ENCODE measurements at places on chromosomes 1 and 21.
A peak's percentile ranks its signal among the peaks of the same experiment; 100 is the strongest.

DNA sequence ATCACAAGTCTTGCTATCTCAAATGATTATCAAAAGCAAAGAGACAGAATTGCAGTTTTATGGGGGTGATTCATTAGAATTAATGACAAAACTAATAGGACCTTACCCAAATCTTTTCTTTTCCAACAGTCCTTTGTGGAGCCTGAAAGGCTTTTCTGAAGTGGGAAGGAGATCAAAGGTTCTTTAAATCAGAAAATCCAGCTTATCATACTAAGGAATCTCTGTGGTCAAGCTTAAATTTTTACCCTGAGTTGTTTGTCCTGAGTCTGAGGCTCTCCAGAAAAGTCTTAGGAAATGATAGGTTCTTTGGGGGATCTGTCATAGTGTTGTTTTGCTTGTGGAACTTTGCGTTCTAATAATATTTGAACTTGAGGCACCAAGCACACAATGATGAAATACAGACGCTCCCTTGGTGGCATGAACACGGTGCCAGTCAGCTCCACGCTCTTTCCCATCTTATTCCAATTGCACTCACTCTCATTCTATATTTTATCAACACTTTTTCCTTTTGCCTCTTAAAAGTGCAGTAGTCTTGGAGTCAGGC is 38.0 kb upstream of the COL24A1 start:
- DNase-seq: no peak

- DNase-seq: no peak
These were observed 55.8 kb downstream of the ELK4 start for GRCh38 chr1:205576011-205576410.

GRCh38 chr21:26739189-26739588 is 106.0 kb downstream of the ADAMTS1 start:
- no peak for DNase-seq

DNA sequence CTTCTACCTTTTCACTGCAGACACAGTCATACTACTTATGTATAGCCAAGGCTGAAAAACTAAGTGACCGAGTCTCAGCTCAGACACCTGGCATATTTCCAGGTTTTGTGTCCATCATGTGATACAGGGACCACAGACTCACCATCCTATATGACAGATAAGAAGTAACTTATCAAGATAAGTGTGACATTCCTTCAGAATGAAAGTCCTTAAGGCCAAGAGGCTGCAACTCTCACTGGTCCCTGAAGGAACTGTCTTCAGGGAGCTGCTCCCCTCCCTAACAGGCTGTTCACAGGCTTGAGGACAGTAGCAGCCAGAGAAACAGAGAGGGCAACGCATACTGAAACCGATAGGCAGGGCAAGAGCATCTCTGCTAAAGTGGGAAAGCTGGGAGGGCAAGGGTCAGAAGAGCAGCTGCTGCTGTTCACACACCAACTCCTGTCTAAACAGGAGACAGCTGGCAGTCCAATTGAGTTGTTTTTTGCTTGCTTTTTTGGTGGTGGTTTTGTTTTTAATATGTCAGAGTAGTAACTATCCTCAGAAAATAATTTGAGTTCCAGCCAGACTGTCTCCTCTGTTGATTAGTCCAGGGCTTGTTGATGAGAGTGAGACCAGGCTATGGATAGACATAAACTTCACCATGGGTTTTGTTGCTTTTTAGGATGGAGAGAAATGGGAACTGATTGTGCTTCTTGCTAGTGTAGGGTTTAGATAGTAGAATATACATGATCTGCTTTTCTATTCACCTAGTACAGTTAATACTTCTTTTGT is 67.7 kb downstream of the MACF1 start:
- DNase-seq: no peak

DNA sequence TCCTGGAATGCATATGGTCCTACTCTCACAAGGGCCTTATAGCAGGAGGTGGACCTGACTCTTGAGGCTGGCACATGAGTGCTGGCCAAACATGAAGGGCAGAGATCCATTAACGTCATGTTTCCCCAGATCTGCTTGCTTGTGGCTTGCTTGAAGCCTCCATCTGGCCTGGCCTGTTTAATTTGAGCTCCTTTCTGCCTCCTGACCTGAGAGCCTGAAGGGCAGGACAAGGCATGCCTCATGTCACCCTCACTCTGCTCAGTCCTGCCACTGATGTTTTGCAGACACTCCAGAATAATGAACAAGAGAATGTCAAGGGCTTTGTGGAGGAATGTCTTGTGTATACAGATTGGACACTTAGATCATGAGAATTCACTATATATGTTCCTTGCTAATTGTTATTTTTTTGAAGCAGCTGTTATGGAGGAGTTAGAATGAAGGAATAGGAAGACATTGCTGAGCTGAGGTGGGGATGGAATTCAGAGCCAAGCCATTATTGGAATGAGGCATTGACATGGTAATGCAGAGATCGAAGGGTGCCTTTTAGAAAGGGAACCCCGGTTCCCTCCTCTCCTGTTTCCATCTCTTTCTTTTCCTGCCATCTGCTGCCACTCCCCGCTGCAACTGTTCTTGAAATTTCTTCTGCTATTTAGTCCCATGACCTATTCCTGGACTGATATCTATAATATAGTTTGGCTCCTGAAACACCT is 457.0 kb upstream of the PROX1 start:
- DNase-seq: no peak

GRCh38 chr1:3290915-3291314 is 163.6 kb upstream of the ARHGEF16 start:
- no peak for DNase-seq

DNA sequence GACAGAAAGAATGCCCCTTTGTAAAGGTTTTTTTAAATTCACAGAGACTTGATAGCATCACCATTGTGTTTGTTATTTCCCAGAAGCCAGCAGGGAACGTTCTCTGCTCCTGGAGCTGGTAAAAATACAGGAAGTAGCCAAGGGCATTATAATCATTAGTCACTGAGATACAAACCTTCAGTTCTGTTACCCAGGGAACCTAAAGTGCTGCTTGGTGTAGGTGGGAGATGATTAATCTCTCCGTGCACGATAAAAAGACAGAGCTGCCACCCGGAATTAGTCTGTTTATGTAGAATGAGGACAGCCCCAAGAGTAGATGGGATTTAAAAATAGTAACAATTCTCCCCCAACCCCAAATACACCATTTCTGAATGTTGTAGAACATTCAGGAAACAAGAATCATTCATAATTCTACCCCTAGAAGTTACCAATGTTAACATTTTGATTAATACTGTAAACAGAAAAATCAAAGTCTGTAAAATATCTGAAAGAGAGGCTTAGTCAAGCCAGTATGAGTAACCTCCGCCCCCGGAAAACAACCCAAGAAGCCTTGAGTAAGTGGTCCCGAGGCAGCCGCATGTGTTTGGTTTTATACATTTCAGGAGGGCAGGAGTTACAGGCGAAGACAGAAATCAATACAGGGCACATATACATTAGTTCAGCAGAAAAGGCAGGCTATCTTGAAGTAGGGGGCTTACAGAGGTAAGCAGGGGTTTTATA is 45.3 kb upstream of the CTBS start:
- peak; percentile 79 for DNase-seq

DNA sequence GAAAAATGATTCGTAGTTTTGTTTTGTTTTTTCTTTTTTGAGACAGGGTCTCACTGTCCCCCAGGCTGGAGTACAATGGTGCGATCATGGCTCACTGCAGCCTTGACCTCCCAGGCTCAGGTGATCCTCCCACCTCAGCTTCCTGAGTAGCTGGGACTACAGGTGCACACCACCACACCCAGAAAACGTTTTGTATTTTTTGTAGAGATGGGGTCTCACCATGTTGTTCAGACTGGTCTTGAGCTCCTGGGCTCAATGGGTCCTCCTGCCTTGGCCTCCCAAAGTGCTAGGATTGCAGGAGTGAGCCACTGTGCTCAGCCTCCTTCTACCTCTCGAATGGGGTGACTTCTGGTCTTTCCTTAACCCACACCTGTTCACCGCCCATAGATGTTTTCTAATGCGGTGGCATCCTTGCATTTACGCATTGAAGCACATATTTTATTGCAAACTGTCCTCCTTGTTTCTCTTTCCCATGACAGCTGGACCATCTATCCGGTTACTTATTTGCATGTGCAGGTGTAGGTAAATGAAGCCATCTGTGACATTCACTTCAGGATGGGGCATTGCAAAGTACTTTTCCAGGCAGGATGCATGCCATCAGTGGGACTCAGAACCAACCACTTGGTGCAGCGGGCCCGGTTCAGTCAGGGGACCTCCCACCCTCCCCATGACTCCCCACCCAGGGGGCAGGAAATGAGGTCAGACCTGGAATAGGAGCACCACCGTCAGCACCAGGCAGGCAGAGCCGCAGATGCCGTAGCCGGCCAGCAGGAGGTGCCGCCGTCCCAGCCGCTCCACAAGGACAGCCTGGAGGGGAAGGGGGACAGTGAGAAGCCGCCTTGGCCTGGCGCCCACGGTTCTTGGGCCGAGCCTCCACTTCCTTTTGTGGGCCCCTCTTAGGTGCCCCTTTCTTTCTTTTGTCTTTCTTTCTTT is 16.5 kb downstream of the SLC2A7 start:
- peak; percentile 48 for DNase-seq

DNA sequence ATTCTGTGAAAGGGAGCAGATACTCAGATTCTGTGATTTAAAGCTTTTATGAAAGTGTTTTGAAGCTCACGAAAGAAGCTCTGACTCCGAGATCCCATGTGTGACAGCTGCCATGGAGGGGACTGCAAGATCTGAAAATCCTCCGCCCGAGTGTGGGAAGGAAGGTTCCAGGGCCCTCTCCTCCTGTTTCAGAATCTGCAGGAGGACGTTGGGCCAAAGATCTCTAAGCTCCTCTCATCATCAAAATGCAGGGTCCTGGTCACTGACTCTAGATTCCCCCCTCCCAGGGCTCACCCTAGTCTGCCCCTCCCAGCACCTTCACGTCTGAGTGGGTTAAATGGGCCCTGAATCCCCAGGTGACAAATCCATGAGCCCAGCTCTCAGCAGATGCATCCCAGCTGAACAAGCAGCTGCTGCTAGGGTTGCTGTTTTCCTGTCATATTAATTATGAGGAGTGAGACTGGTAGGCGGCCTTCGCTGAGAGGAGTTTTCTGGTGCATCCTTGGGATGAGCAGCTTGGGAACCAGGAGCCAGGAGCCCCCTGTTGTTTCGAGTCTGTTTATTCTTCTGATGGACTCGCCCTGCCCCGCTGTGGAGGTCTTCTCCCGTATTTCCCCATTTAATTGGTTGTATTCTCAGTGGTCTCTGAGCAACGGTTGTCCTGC is 402.0 kb downstream of the MATN1 start:
- DNase-seq: no peak

GRCh38 chr1:158146739-158147138 is 34.0 kb upstream of the CD1D start:
- DNase-seq: no peak

- peak; percentile 32 for DNase-seq
These were observed 510 bp upstream of the IL10RB start for GRCh38 chr21:33265664-33266049.

GRCh38 chr1:29133861-29134694 is 10.4 kb upstream of the TMEM200B start:
- no peak for DNase-seq

GRCh38 chr1:27542463-27543273 is 52.7 kb upstream of the WASF2 start:
- peak; percentile 62 for DNase-seq

DNA sequence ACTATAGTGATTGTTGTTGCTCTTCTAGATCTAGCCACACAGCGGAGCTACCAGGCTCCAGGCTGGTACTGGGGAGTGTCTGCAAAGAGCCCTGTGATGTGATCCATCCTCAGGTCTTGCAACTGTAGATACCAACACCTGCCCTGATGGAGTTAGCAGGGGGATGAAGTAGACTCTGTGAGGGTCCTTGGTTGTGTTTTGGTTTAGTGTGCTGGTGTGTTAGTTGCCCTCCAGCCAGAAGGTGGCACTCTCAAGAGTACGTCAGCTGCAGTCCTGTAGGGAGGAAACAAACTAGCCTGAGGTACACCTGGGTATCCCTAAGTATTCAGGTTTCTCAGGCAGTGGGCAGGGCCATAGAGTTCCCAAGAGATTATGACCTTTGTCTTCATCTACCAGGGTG is 81.2 kb upstream of the TMPRSS2 start:
- no peak for DNase-seq

DNA sequence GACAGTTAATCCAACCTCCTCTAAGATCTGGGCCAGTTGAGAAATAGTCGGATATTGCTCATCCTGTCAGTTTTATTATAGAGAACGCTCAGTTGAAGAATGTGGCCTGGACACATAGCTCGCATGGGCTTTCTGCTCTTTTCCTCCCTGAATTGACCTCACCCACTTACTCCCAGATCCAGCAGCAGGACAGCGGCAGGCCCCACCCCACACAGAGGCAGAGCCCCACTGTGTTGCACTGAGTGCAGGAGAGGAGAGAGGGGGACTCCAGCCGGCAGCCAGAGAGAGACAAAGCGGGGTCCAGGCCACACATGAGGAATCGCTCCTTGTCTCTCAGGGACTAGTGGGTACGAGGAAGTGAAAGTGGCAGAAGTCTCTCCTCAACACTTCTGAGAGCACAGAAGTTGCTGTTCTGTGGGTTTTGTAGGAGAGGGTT is 78.6 kb downstream of the LAMC1 start:
- no peak for DNase-seq

GRCh38 chr1:210688512-210689234 is 360.0 kb downstream of the HHAT start:
- no peak for DNase-seq

DNA sequence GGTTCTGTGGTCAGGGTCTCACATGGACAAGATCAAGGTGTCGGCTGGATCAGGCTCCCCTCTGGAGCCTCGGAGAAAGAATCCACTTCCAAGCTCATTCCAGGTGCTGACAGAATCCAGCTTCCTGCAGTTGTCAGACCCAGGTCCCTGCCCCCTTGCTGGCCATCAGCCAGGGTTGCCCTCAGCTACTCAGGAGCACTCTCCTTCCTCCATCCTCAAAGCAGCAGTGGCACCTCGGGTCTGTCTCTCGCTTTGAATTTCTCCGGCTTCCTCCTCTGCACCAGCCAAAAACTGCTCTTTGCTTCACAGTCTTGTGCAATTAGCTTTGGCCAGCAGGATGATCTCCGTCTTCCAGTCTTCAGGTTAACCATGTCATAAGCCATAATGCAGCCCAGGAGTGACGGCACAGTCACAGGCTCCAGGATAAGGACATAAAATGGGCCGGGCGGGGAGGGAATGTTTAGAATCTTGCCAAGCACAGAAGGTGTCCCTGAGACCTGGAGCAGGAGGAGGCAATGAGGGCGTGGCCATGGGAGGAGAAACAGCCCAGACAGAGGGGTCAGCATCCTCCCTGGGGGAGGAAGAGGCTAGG is 79.4 kb upstream of the SLC25A33 start:
- no peak for DNase-seq
